ENCODE measurements at places on chromosomes 5 and 9.

GRCh38 chr5:13354611-13355010 is 589.9 kb downstream of the DNAH5 start:
- DNase-seq: peak; percentile 38

- no peak for DNase-seq
These were observed 33.5 kb downstream of the SRD5A1 start for GRCh38 chr5:6666762-6667161.

GRCh38 chr9:78029551-78030295 is 1.9 kb downstream of the GNAQ start:
- DNase-seq: peak; percentile 37

- no peak for DNase-seq
These were observed 44.4 kb upstream of the SNX2 start for GRCh38 chr5:122730456-122730855.

GRCh38 chr9:78321505-78321904 is 24.6 kb downstream of the PSAT1 start:
- no peak for DNase-seq

DNA sequence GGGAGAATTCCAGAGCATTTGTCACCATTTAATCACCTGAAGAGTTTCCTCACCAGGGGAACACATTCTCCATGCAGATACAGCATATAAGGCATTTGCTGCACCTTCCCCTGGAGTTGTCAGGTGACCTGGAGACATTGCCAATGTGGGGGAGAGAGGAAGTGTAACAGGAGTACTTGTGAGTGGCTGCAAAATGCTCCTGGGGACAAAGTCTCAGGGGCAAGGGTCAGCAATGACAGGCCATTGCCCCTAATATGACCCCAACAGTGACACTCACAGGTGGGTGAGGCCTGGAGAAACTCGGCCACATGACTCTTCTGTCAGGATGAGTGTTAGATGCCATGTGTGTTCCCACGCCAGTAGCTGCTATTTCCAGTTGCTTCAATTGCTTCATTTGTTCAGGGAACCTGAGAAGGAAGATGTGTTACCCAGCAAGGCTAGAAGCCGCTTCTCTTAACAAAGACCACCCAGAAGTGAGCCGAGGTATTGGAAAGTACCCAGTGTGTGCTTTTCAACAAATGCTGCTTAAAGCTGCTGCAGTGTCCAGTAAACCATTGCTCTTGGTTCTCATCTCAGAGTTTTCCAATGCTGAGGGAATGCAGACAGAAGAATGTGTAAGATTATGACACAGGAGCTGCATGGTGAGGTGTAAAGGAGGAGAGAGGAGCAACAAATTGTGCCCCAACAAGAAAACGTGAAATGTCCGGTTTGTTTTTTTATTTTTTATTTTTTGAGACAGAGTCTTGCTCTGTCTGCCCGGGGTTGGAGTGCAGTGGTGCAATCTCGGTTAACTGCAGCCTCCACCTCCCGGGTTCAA is 128.2 kb upstream of the SLC44A1 start:
- DNase-seq: no peak

DNA sequence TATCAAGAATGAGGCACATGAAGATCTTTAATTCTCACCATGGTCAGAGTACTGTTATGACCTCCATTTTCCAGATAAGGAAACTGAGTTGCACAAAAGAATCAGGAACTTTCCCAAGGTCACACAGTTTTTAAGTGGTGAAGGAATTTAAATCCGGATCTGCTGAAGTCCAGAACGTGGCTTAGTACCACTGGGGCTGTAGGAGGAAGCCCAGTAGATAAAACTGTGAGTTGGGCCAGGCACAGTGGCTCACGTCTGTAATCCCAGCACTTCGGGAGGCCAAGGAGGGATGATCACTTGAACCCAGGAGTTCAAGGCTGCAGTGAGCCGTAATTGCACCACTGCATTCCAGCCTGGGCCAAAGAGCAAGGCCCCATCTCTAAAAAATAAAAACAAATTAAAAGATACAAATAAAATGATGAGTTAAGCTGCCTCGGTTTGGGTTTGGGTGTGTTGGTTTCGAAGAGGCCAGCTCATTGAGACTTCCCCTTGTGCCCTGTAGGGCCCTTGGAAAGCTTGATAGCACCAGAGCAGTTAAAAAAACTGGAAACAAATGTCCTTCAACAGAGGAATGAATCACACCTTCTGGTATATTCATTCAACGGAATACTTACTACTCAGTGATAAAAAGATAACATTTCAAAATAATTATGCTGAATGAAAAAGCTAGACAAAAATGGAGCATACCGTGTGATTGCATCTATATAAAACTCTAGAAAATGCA is 20.1 kb downstream of the ATOX1 start:
- no peak for DNase-seq

DNA sequence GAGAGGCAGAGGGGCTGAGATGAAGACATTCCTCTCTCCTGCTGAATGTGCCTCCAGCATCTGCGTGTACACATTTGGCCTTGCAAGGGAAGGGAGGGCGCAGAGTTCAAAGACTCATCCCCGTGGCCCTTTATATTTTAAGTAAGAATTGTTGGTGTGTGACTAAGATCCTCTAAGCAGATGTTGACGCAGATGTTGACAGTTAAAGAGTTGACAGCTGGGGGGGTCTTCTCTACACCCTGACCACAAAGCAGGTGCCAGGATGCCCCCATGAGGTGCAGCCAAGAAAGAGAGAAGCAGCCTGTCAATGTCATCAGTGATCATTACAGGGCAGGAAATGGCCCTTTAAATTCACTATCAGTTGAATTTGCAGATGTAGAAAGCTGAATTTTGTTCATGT is 262.9 kb downstream of the IRX1 start:
- no peak for DNase-seq

DNA sequence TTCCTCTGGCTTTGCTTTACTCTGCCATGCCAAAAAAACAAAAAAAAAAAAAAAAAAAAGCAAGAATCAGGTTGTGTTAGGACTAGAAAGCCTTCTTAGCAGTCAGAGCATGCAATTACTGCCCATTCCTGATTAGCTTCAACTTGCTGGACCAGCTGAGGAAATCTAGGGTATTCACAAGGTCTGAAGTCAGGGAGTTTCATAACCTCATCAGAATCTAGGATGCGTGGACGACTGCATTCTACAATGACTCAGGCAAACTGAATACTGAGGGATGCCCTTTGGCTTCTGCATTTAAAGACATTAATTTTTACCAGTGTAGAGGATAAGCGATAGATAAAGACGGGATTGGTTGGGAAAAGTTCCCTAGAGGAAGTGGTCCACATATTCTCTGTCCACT is 39.2 kb upstream of the SHOC1 start:
- DNase-seq: no peak

DNA sequence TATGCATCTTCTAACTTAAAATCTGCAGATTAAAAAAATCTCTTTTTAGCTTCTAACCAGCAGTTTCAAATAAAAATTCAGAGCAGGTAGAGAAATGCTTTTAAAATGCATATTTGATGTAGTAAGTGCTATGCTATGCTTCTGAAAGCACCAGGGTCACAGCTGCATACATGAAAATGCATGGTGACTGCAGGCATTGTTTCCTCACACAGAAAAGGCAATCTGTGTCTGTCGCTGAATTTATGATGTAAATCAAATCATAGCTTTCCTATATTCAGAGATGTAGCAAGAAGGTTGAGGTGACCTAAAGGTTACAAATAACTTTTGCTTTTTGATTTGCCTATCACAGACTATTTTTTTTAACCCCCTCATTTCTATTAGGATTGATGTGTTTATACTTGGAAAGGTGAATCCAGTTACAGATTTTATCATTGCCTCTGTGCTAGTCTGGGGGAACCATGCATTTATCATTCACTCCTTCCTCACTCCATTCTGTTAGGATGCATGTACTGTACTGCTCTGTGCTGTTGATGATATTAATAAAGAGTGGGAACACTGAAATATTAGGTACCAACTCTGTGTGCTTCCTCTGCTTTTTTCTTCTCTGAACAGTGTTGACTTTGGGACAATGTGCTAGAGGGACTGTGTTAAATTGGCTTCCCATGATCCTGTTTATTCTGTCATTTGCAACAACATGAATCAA is 65.6 kb downstream of the FOCAD start:
- no peak for DNase-seq

DNA sequence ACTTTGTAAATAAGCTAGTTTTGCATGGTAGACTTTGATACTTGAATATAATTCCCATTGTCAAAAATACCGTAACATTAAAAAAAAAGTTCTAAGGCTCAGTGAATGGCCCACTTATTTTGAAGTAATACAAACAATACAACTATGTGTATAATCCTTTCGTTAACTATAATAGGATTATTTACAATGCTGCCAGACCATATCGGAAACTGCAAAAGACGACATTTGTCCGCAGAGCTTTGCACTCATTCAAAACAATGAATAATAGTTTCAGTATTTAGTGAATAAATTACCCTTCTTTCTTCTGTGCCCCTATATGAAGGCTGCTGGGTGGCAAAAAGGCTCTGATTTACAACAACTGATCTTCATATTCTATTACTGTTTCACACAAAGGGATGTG is 121.8 kb downstream of the DROSHA start:
- no peak for DNase-seq

DNA sequence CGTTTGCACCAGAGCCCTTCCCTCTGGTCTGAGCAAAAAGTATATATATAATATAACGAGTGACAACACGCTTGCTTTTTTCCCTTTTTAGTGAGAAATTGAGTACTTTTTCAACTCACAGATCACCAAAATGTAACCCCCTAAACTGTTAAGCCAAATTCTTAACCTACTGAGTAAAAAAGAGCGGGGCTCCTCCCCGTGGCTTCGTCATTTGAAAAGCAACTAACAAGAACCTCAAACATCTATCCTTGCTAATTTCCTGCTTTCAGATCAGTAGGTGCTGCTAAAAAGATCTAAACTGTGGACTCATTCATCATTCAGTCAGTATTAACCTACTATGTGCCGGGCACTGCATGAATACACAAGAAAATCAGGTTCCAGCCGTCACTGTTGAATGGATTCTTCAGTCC is 1.0 kb upstream of the PTBP3 start:
- DNase-seq: peak; percentile 63

GRCh38 chr9:129701549-129701948 is 36.1 kb downstream of the PRRX2 start:
- DNase-seq: no peak

DNA sequence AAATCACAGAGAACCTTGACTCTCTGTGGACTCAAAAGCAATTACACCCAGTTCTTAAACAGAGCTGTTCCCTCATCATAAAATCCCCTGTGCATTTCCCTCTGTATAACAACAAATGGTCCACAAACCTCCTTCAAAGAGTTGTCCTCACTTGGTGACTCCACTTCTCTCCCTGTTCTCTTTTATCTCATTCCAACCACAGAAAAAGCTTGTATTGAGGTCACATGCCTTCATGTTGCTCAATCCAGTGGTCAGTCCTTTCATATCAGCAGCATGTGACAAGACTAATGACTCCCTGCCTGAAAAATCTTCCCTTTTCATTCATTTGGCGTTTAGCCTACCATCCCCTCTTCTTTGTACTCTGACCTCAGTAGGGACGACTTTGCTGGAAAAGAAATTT is 158.0 kb downstream of the DEPDC1B start:
- DNase-seq: no peak

DNA sequence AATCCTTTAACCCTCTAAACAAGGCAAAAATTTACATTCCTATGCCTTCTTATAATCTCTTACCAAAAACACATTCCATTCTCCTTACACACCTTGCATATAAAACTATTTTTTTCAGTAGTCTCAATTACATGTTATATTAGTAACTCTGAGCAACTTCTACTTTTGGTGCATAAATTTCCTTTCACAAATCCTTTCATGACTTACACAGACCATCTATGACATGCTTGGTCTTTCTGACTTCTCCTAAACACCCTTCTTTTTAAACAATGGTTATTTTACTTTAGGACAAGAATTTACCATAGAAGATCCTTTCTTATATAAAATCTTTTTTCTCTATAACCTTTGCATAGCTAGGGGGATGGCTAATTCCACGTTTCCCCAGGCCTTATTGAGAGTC is 208.0 kb upstream of the ARRDC3 start:
- peak; percentile 51 for DNase-seq

- DNase-seq: no peak
These were observed 1.1 kb downstream of the SLC6A7 start for GRCh38 chr5:150190987-150191386.

- no peak for DNase-seq
These were observed 854.3 kb upstream of the DMAC1 start for GRCh38 chr9:8653855-8654254.

GRCh38 chr5:124912638-124913328 is 166.3 kb upstream of the ZNF608 start:
- DNase-seq: no peak

DNA sequence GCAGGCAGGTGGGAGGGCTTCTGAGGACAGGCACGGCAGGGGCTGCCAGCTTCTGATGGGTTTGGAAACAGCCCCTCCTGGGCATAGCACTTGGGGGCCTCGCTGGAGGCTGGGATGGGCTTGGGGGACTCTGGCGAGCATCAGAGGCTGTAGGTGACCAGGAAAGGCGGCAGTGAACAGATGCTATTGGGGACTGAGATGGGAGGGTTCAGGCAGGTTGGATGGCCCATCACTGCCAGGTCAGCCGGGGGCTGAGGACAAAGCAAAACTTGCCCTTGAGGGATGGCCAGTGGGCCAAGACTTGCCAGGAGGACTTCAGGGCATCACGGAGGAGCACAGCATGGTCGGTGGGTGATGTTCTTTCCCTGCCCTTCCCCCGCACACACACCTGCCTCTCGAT is 6.7 kb downstream of the AIF1L start:
- no peak for DNase-seq

Measured in DMS53 (cell line).